Aorta (tissue), 5 donors: ENCODE measurements at places on chromosomes 12 and 14. TPM values are rescaled to one million over a fixed set of nuclear protein-coding genes. Genes with fewer than 3 reads are reported as not detected.

DNA sequence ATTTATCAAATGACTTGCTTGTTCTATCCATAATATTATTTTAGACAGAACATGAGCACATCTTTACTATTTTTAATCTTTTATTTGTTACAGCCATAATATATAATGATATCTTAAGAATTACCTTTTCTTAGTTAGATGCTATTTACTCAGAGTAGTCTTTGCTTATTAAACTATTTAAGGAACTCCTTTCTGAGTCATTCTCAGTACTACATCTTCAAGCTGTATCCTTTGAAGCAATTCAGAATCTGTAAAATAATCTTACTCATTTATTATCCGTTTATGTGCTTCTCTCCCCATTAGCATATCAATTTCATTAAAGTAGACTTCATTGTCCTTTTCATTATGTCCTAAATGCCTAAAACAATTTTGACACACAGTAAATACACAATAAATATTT is 240.4 kb upstream of the FAR2 start:
- no peak for DNase-seq
- no peak overlapping the region for H3K27ac ChIP-seq
- H3K4me3 ChIP-seq, result no peak overlapping the region
- no peaks in the 10 kb centered on the region for H3K4me1 ChIP-seq

ACTR10 gene
- total RNA-seq, result 73.0 TPM

GRCh38 chr12:34350092-34351041 is 328.1 kb downstream of the ALG10 start:
- no peaks in the 10 kb centered on the region for H3K27me3 ChIP-seq
- H3K27ac ChIP-seq, result no peak overlapping the region
- DNase-seq, result no peak
- H3K4me3 ChIP-seq, result no peak overlapping the region
- no peaks in the 10 kb centered on the region for H3K4me1 ChIP-seq

GRCh38 chr12:54016478-54016964 is 7.7 kb downstream of the HOXC8 start:
- no peak for DNase-seq
- no peak overlapping the region for H3K4me3 ChIP-seq
- H3K4me1 ChIP-seq, result no peaks in the 10 kb centered on the region
- no peaks in the 10 kb centered on the region for H3K27me3 ChIP-seq
- no peaks in the 10 kb centered on the region for H3K36me3 ChIP-seq

GRCh38 chr14:89571491-89571890 is 154.5 kb upstream of the FOXN3 start:
- H3K27me3 ChIP-seq, result no peaks in the 10 kb centered on the region
- no peak overlapping the region for H3K27ac ChIP-seq
- no peaks in the 10 kb centered on the region for H3K4me1 ChIP-seq
- H3K4me3 ChIP-seq, result no peak overlapping the region
- DNase-seq, result no peak

GRCh38 chr14:57632649-57633048 is 139.0 kb upstream of the CCDC198 start:
- no peak for DNase-seq
- H3K36me3 ChIP-seq, result no peaks in the 10 kb centered on the region
- H3K27me3 ChIP-seq, result no peaks in the 10 kb centered on the region
- H3K4me1 ChIP-seq, result no peaks in the 10 kb centered on the region

DNA sequence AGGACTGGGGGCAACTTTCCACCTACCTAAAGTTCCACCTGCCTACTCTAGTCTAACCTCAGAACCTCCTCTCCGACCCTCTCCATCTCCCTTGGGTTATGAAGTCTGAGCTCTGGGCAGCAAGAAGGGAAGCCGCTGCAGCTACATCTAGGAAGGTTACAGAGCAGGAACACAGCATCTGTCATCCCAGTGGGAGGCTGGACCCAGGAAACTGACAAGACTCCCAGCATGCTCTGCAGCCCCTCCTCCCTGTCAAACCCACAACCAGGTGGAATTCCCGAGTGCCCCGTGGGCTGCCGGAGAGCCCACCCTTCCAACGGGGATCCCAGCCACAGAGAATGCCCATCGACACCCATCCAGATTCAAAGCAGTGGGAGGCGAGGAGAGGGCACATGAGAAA is 2.1 kb downstream of the TESC start:
- peak; percentile 38 for DNase-seq
- H3K36me3 ChIP-seq, result no peaks in the 10 kb centered on the region
- H3K4me3 ChIP-seq, result no peak overlapping the region

TMEM229B gene
- total RNA-seq, result 2.2 TPM

CYP27B1 gene
- 1.5 TPM for total RNA-seq

SLC17A8 gene
- total RNA-seq, result not detected

SDR9C7 gene
- total RNA-seq, result 0.48 TPM

DNA sequence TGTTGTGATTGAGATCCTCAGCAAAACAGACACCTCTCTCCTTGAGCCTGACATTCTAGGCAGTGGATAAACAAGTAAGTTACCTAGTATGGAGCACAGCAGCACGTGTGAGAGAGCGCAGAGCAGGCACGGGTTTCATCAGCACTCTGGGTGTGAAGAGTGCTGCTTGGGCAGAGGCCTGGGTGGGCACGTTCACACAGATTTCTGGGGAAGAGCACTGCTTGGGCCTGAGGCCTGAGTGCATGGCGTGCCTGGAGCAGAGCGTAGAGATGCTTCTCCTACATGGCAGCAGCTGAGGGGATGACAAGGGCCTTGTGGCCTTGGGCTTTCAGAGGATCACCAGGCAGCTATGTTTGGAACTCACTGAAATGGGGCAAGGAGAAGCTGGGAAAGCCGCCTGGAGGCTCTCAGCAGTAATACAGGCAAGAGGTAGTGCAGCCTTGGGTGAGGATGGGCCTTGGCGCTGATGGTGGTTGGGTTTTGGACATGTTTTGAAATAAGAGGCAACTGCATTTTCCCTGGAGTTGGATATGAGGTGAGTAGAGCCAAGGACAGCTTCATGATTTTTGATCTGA is 17.6 kb downstream of the CKB start:
- no peak overlapping the region for H3K27ac ChIP-seq
- H3K4me3 ChIP-seq, result no peak overlapping the region
- H3K27me3 ChIP-seq, result no peaks in the 10 kb centered on the region
- H3K36me3 ChIP-seq, result peaks cover 8% of the 10 kb centered on the region
- no peaks in the 10 kb centered on the region for H3K4me1 ChIP-seq

GRCh38 chr12:49344486-49345050 is 2.1 kb upstream of the DNAJC22 start:
- DNase-seq, result no peak
- no peaks in the 10 kb centered on the region for H3K27me3 ChIP-seq
- H3K4me3 ChIP-seq, result no peak overlapping the region
- no peaks in the 10 kb centered on the region for H3K36me3 ChIP-seq
- no peak overlapping the region for H3K27ac ChIP-seq

DNA sequence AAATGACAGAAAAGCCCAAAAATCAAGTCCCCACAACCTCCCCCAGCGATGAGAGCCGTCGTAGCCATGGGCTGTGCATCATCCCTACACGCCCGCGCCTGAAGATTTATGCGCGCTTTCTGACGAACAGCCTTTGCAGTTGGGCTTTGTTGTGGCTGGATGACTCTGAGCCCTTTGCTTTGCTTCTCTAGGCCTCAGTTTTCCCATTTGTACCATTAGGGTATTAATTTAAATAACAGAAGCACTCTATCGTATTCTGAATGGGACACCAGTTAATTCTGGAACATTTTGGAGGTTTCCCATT is 24.2 kb downstream of the SFSWAP start:
- H3K27me3 ChIP-seq, result no peaks in the 10 kb centered on the region
- no peak overlapping the region for H3K4me3 ChIP-seq
- no peak overlapping the region for H3K27ac ChIP-seq
- DNase-seq, result no peak
- no peaks in the 10 kb centered on the region for H3K4me1 ChIP-seq

LBHD2 gene
- total RNA-seq, result not detected

DNA sequence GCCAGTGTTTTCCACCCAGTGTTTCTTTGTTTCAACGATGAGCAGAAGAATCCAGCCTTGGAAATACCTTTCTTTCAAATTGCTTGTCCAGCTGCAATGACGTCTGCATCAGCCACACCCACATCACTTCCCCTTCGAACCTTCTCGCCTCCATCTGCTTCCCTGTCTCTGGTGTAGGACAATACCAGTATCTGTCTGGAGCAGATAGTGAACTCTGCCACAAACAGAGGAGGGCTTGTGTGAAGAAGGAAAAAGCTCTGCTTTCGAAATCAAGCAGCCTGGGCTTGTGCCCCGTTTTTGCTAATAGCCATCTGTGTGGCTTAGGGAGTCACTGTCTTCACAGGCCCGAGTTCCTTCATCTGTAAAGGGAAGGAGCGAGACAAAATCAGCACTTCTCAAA is 415.4 kb downstream of the ZFP36L1 start:
- peak overlapping the region; percentile 25 for H3K27ac ChIP-seq
- no peaks in the 10 kb centered on the region for H3K27me3 ChIP-seq
- no peak overlapping the region for H3K4me3 ChIP-seq

TMEM132D gene
- not detected for total RNA-seq

B4GALNT1 gene
- total RNA-seq, result 5.9 TPM

GRCh38 chr12:18368594-18368993 is 107.3 kb downstream of the PIK3C2G start:
- H3K27ac ChIP-seq, result no peak overlapping the region
- H3K36me3 ChIP-seq, result no peaks in the 10 kb centered on the region
- H3K4me1 ChIP-seq, result no peaks in the 10 kb centered on the region
- no peak for DNase-seq
- no peaks in the 10 kb centered on the region for H3K27me3 ChIP-seq

- H3K4me3 ChIP-seq, result no peak overlapping the region
- DNase-seq, result no peak
- no peaks in the 10 kb centered on the region for H3K36me3 ChIP-seq
- H3K27me3 ChIP-seq, result no peaks in the 10 kb centered on the region
- no peak overlapping the region for H3K27ac ChIP-seq
- no peaks in the 10 kb centered on the region for H3K4me1 ChIP-seq
Observed at GRCh38 chr14:64324895-64325294, 30.7 kb upstream of the ESR2 start.

CELA1 gene
- not detected for total RNA-seq

ZNF385A gene
- total RNA-seq, result 27.6 TPM

- DNase-seq, result no peak
- no peaks in the 10 kb centered on the region for H3K36me3 ChIP-seq
- no peak overlapping the region for H3K27ac ChIP-seq
Observed at GRCh38 chr14:71486279-71486678, 445.9 kb upstream of the RGS6 start.

DNA sequence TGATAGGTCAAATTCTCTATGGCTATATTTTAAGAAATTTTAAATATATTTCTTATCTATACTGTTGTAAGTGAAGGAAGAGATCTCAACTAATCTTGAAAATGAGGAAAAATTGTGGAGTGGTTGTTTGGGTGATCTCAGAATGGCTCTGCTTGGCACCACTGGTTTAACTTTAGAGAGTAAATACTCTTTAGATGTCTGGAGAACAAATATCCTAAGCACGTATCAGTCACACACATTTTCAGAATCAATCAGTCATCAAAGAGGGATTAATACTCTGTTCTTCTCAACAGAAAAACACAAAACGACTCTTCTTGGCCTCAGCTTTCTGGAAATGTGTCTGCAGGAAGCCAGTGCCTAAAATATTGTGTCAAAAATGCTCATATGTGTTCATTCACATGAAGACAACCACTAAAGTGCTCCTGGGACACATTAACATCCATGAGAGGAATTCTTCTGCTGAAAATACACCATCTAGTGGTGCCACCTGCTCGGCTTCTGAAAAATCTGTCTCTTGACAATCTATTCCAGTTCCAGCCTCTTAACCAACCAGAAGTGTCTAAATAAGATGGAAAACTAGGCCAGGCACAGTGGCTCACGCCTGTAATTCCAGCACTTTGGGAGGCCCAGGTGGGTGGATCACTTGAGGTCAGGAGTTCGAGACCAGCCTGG is 81.1 kb upstream of the CCDC198 start:
- no peaks in the 10 kb centered on the region for H3K27me3 ChIP-seq
- H3K36me3 ChIP-seq, result no peaks in the 10 kb centered on the region
- no peaks in the 10 kb centered on the region for H3K4me1 ChIP-seq
- DNase-seq, result no peak
- no peak overlapping the region for H3K4me3 ChIP-seq

GRCh38 chr12:57731411-57732080 is 7.0 kb downstream of the AGAP2 start:
- no peak overlapping the region for H3K4me3 ChIP-seq
- H3K4me1 ChIP-seq, result no peaks in the 10 kb centered on the region
- H3K27ac ChIP-seq, result no peak overlapping the region
- DNase-seq, result no peak

DNA sequence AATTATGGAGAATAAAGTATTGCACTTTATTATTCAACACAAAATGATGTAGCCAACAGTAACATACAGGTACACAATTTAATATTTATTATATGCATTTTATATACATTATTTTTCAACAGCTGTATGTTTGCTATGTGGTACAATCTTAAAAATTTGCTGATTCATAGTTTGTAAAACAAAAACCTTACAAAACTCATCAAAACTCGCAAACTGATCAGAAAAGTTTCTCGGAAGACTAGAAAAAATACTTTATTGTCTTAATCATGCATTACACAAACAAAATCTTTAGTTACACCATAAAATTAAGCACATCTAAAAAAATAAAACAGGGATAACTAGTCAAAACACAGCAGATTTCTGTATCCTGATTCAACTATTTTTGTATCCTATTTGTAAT is 19.5 kb downstream of the COCH start:
- DNase-seq, result no peak
- H3K36me3 ChIP-seq, result no peaks in the 10 kb centered on the region
- no peak overlapping the region for H3K27ac ChIP-seq
- H3K27me3 ChIP-seq, result no peaks in the 10 kb centered on the region

DNA sequence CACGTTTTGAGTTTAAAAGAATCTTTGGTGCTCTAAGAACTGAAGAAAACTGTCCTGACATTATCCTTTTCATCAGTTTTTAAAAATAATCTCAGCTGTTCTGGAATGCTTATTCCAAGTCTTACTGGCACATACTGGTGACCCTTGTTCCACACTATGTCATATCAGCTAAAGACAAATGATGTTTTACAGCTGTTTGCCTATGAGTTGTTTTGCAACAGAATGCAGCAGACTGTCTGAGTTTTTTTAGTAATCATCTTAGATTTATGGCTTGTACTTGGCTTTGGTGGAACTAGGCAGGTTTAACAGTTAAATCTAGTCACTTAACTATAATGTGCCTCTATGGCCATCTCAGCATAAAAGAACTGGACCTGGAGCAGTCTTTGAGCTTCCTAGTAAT is 91.6 kb upstream of the GRIN2B start:
- H3K36me3 ChIP-seq, result no peaks in the 10 kb centered on the region
- no peaks in the 10 kb centered on the region for H3K27me3 ChIP-seq
- no peaks in the 10 kb centered on the region for H3K4me1 ChIP-seq
- DNase-seq, result no peak
- no peak overlapping the region for H3K4me3 ChIP-seq
